Stimulated activated CD8-positive, alpha-beta memory T cell treated with anti-CD3 and anti-CD28 coated beads, Interleukin-4, amount 100 ng/mL, for 4 hours (primary cell): ENCODE measurements at places on chromosomes 7 and 10.

DNA sequence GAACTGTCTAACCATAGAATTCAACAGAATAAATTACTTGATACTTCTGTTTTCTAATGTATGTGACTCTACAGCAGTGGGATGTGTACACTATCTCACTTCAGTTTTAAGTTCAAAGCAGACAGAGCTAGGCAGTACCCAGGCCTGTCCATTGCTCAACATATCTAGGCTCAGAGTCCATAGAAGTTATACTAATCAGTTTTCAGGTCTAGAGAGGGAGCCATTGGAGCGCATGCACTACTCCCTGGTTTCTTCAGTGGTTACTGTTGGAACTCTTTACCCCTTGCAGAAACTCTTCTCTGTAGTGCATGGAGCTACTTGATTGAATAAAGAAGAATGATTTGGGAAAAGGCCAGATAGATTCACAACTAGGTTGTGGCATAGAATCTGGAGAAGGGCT lies 4.4 kb downstream of the CD36 start:
- no peak for DNase-seq

DNA sequence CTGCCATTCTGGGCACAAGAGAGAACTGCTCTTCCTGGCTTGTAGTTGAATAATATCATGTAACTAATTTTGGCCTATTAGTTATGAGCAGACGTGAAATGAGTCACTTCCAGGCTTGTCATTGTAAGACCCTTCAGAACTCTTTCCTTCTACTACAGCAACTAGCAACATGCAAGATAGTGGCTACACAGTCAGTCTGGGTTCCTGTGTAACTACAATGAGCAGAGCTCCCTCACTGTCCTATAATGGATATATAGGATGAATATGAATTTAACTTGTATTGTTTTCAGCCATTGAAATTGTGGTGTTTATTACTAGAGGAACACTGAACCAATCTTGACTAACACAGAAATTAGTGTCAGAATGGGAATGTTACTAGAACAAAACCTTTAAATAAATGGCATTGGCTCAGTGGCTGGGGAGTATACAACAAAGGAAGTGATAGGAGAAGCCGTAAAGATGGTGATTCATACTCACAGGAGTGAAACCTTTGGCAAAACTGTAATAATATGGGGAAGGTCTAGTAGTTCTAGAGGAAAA lies 2.9 kb upstream of the MTPN start:
- no peak for DNase-seq

- no peak for DNase-seq
Measured at GRCh38 chr10:22912763-22913384, 15.0 kb upstream of the ARMC3 start.

GRCh38 chr7:17633067-17633466 lies 307.2 kb downstream of the SNX13 start:
- no peak for DNase-seq

GRCh38 chr7:30630986-30631385 lies 36.3 kb downstream of the GARS1 start:
- DNase-seq, result no peak

DNA sequence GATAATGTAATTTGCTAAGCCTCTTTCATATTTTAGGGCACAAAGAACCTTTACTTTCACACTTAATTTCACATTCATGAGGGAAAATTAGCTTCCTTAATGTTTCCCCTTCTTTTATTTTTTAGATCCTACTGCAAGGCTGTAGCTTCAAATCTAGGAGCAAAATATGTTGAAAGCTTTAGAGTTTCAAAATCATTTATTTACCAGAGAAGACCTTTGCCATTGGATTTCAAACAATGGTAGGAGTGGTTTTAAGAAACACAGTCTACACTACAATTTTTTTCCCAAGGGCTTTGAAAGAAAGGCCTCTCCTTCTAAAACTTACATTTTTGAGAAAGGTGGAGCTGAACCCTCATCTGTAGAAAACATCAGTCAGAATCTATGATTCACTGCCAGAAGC lies 43.3 kb upstream of the MEOX2 start:
- DNase-seq, result no peak

DNA sequence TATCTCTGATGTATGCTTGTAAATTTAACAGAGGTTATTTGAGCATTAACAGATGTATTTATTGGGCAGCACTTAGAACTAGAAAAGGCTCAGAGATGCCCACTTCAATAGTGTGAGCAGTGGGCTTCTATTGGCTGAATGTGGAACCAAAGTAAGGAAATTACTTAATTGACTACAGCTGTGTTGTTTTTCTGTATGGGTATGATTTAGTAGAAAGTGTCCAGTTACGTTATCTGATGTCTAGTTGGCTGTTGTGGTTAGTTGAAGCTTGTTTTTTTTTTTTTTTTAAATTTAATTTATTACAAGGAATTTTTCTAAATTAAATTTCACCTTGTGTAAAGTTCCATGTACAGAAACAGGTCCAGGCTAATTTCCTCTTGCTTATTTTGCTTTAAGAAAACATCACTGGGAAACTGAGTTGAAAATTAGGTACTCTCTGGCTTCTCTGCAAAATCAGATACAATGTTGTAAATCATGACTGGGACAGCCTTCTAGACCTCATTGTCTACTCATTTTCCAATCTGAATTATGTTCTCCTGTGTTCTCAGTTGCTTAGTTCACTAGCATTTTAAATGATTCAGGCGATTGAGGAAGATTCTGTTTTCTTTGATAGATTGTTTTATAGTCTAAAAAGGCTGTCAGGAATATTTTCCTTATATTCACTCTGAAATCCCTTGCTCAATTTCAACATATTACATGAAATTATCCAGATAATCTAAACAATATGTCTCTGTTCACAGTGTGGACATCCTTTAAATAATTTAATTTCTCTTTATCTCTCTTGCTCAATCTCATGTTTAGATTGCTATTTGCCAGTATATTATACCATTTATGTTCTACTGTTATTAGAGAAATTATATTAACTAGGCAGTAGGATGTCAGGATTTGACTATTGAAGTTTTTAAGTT lies 53.0 kb downstream of the PHF14 start:
- no peak for DNase-seq

GRCh38 chr10:32269343-32270100 lies 77.4 kb downstream of the EPC1 start:
- no peak for DNase-seq

GRCh38 chr10:54009672-54010071 lies 791.4 kb downstream of the PCDH15 start:
- no peak for DNase-seq

DNA sequence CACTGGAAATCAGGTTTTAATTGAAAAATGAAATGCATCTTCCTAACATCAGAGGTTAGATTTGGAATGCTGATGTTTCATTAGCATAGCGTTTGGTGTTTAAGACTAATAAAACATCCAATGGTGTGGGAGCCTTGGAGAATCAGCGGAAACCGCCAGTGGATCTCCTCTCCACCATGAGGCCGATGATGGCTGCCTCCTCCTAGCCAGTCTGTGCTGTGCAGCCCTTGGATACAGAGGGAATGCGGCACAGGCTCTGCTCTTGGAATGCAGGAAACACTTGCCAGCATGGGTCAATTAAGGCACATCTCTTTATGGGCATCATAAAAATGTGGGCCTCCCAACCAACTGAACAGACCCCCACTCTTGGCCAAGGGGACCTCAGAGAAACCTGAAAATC lies 259.9 kb downstream of the GLRX3 start:
- no peak for DNase-seq

- DNase-seq, result no peak
Measured at GRCh38 chr10:73406846-73407245, 7.0 kb downstream of the ANXA7 start.

GRCh38 chr10:46037107-46037825 lies 6.8 kb upstream of the NCOA4 start:
- DNase-seq, result no peak

DNA sequence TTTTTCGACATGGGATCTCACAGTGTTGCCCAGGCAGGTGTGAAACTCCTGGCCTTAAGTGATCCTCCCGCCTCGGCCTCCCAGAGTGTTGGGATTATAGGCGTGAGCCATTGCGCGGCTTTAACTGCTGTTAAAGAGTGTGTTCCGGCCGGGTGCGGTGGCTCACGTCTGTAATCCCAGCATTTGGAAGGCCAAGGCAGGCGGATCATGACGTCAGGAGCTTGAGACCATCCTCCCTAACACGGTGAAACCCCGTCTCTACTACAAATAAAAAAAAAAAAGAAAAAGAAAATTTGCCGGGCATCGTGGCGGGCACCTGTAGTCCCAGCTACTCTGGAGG lies 1.1 kb downstream of the RABGEF1 start:
- DNase-seq, result no peak
